ENCODE measurements at places on chromosomes 12 and 14.

- DNase-seq = no peak
These were observed 175.8 kb upstream of the BCL2L14 start for GRCh38 chr12:11894890-11895289.

DNA sequence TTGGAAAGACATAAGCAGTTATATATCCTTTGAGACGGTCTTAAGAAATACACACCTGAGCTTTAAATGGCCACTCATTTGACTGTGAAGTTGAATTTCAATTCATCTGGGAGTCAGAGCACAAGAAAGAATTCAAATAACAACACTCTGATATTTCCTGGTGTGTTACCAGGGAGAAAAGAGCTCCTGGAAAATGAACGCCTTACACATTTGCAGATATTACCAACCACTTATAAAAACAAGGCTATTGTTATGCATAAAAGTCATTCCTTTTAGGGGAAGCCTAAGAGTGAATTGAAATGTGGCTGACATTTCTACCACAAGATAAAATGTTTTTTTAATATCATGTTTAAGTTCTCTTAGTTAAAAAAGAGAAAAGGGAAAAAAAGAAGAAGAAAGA is 229.2 kb upstream of the PLEKHG7 start:
- no peak for DNase-seq

DNA sequence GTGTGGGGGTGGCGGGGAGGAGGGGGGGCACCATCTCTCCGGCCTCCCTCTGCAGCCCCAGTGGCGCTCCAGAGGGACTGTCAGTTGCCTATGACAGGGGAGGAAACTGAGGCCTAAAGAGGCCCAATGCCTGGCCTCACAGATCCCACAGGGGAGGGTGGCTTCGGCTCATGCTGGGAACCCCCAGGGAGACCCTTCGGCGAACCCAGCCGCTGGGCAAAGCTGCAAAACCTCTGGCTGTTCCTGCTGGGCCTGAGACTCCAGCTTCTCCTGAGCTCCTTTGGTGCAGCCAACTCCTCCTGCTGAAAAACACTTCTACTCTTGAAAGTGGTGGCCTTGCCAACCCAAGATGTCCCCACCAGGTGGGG is 170.1 kb upstream of the RTL1 start:
- DNase-seq = no peak

DNA sequence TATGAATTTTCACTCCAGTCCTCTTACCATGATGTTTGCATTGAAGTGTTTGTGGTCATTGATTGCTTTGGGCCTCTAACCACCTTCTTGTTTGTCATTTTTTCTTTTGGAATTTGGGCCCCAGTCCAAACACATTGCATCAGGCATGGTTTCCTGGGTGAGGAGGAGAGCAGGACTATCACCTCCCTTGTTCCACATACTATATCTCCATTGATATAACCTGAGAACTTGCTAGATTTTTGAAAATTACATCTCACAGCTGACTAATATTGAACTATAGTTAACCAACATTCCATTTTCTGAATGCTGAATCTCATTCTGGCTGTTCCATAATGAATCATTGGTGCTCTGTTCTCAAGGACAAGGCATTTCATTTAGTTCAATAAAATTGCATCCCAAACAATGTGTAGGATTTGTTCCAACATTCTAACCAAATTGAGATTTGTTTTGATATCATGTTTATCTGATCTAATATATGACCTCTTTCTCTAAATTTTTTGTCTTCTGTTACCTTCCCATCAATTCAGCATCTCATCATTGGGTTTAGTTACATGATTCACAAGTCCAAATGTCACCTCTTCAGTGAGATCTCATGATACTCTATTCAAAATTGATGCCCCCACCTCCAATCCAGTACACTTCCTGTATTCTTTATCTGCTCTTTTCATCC is 329.0 kb downstream of the ZFP36L1 start:
- no peak for DNase-seq

- DNase-seq = no peak
These were observed 93.2 kb upstream of the PARP11 start for GRCh38 chr12:3966376-3966775.

GRCh38 chr14:89025561-89026236 is 201.2 kb downstream of the TTC8 start:
- DNase-seq = no peak

GRCh38 chr12:20120403-20120725 is 248.0 kb upstream of the PDE3A start:
- DNase-seq = no peak

DNA sequence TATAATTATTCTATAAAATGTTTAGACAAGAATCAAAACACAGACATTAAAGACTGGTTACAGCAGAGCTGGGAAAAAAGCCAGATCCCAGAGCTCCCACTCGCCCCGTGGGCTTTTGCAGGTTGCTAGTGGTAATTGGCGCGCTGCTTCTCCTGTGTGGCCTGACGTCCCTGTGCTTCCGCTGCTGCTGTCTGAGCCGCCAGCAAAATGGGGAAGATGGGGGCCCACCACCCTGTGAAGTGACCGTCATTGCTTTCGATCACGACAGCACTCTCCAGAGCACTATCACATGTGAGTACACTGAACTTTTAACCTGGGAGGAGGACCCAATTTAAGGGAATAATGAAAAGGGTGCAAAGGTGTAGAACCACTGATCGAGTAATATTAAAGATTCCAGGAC is 7.5 kb downstream of the TMEM52B start:
- no peak for DNase-seq

DNA sequence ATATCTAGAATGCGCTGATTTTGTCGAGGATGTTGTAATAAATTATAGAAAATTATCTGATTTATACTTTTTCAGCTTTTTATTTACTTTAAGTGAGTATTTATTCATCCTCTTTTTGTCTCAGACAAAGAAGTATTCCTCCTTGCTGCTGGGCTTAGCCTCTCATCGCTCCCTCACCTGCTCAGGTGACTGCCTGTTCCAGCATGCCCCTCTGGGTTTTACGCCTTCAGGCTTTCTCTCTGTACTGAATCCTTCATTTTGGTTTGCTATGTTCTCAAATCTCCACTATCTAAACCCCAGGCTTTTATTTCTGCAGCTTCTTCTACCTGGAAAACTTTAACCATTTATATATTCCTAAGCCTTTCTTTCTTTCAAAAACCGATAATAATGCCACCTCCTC is 1650.9 kb upstream of the SEL1L start:
- no peak for DNase-seq

GRCh38 chr14:88129306-88130056 is 124.5 kb downstream of the GPR65 start:
- no peak for DNase-seq

- no peak for DNase-seq
These were observed 22.8 kb downstream of the APOBEC1 start for GRCh38 chr12:7642876-7643309.

- peak; percentile 74 for DNase-seq
These were observed 73.9 kb downstream of the SYT1 start for GRCh38 chr12:78938341-78939084.

GRCh38 chr12:31896514-31897039 is 62.6 kb upstream of the RESF1 start:
- DNase-seq = no peak

- DNase-seq = no peak
These were observed 1.0 kb downstream of the PCNX1 start for GRCh38 chr14:70907996-70908934.

DNA sequence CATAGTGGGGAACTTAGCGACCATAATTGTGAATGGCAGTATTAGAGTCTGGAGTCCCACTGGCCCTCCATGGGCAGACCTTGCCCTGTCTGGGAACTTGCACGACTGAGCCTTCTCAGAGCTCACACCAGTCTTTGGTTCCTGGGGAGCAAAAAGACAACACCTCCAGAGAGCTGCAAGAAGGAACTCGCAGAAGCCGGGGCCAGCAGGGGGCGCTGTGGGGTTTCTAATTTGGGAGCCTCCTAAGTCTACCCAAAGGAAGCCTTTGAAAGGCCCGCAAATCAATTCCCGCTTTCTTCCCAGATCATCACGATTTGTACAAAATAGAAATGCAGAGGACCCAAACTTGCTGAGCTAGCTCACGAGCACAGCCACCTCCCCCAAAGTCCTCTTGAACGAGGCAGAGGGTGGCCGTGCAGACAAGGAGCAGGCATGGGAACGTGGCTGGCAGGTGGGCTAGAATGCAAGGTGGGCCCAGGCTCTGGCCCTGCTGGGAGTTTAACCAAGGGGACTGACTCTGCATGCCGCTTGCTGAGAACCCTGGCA is 46.3 kb upstream of the FBXO21 start:
- DNase-seq = peak; percentile 82

- no peak for DNase-seq
These were observed 5.3 kb upstream of the SERPINA5 start for GRCh38 chr14:94575730-94576585.

GRCh38 chr12:81835783-81836182 is 76.6 kb upstream of the PPFIA2 start:
- DNase-seq = no peak
